Pulmonary artery endothelial cell (primary cell): ENCODE measurements at places on chromosomes 16 and 17.

DNA sequence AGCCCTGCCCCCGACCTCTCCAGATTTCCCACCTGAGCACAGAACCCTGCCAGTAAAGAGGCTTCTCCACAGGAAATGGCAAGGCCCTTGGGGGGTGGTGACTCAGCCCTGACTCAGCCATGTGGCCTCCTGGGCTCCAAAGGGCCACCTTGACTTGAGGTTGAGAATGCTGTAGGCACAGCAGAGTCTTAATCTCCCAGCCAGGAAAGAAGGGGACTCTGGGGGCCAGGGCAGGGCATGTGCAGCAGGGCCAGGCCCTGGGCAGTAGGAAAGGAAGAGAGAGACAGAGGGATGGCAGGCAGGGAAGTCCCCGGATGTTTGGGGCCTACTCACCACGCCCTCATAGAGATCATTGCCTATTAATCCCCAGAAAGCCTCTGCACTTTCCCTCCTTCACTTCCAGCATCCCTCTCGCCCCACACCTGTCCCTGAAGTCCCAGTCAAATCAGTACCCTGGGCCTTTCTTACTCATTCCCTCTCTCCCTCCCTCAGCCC, 4.8 kb upstream of the ITGA3 start:
- no peak for DNase-seq

- no peak for DNase-seq
Measured at GRCh38 chr17:82332669-82333278, 792 bp downstream of the SECTM1 start.

- DNase-seq: no peak
Measured at GRCh38 chr16:726188-726437, 130 bp downstream of the CCDC78 start.

- DNase-seq: no peak
Measured at GRCh38 chr17:79023886-79024771, at the start of gene C1QTNF1. TSS of gene C1QTNF1 (plus strand) at chr17:79024169. CDS start at chr17:79043969, 19,800 bp downstream.

DNA sequence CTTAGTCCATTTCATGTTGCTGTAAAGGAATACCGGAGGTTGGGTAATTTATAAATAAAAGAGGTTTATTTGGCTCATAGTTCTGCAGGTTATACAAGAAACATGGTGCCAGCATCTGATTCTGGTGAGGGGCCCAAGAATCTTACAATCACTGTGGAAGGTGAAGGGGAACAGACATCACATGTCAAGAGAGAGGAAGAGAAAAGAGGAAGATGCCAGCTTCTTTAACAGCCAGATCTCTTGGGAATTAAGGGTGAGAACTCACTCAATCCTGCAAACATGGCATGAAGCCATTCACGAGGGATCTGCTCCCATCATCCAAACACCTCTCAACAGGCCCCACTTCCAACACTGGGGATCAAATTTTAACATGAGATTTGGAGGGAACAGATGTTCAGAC, 49.5 kb downstream of the BMERB1 start:
- DNase-seq: no peak

DNA sequence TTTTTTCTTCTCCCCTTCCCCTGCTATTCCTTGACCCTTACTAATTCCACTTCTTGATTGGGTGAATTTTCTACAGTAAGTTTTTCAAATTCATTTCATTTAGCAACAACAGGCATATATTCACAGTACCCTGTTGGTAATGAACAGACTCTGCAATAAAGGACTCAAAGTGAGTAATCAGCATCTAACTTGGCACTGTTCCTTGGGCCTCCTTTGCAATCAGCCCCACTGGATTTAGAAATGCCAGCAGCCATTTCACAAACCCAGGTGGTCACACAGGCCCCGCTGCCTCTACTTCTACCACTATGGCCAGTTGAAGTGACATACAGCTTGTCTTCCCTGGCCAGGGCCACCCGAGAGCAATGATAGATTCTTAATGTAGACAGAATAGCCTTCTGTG, 113.8 kb downstream of the CYB561 start:
- DNase-seq: no peak

DNA sequence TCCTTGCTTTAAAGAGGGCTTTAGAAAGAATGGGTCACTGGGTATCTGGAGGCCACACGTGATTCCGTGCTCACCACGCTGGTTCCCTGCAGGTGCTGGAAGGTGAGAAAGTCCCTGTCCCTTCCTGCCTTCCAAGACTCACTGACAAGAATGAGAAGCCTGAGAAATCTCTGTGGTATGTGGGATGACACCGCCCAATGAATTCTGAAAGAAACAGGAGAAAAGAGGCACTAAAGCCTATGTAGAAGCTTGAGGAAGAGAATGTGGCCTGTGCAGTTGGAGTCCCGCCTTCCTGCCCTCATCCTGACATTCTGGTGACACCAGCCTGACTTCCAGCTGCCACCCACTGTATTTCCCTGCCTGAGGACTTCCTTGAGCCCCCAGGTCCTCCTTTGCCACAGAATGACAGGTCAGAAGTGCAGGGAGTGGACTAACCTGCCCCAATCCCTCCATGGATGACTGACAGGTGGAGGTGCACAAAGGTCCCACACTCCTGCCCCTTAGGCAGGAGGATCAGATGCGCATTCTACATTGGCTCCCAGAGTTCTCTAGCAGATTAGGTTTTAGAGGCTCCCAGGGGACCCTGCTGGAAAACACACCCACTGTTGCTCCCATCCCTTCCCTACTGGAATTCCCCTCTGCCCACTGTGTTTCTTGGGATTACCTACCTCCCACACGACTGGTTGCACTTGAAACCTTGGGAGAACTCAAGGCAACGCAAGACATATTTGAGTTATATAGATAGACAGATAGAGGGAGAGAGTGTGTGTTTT, 38.6 kb upstream of the TENT4B start:
- no peak for DNase-seq

- DNase-seq: no peak
Measured at GRCh38 chr17:68613739-68614298, 12.7 kb upstream of the FAM20A start.

GRCh38 chr16:72066747-72067146, 3.7 kb downstream of the HPR start:
- no peak for DNase-seq
